CD4-positive, alpha-beta T cell treated with Interleukin-17A for 1 hour (primary cell): ENCODE measurements at places on chromosomes 4 and X.

- no peak for DNase-seq
Observed at GRCh38 chrX:9919632-9920172, 47.5 kb upstream of the CLDN34 start.

- no peak for DNase-seq
Observed at GRCh38 chrX:13110433-13111324, 66.3 kb upstream of the FAM9C start.

- DNase-seq: no peak
Observed at GRCh38 chr4:137890812-137891211, 351.3 kb downstream of the SLC7A11 start.

DNA sequence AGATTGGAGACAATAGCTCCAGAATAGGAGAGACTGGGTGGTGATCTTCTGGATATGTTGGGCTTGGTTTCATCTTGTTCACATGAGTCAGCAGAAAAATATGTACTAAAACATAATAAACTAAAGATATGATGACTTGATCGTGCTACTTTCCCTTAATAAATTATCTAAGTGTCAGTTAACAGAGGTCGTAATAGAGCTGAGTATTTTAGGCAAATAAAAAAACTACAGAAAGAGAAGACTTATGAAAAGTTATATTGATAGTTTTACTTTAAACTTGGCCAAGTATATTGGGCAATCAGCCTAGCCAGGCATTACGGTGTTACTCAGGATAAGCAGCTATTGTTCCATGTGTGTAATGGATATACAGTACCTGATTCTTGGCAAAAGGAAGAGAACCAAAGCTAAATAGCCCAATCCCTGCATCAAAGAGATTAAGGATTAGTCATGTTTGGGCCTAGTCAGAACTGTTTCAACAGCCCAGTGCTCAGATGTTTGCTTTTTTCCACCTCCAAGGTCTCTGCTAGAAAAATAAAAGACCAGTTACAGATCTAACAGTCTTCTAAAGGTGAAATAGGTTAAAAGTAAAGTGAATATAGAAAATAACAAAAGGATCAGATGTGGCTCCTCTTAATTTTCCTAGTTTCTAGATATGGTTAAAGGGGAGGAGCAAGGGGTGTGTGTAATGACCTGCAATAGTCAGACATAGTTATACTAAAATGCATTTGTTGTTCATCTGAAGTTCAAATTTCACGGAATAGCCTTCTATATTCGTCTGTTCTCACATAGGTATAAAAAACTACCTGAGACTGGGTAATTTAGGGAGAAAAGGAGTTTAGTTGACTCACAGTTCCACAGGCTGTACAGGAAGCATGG, 262.6 kb downstream of the ADGRL3 start:
- DNase-seq: no peak

DNA sequence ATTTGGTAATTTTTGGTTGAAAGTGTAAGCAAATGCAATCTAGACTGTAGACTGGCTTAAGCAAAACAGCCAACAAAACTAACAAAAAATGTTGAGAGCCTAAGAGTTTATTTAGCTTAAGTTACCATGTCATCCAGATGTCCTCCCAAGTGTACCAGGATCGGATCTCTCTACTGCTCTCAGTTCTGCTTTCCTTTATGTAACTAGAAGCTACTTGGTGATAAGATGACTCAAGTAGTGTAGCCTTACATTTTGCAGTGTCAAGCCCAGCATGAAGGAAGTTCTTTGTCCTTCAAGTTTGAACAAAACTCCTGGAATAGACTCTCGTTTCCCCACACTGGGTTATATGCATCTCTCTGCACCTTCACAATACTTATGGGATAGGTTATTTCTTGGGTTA, 1500.0 kb downstream of the STIM2 start:
- DNase-seq: no peak

- DNase-seq: no peak
Observed at GRCh38 chrX:41512394-41512793, 65.3 kb downstream of the NYX start.

GRCh38 chrX:129771266-129771995, 8.3 kb upstream of the SASH3 start:
- DNase-seq: peak; percentile 55

DNA sequence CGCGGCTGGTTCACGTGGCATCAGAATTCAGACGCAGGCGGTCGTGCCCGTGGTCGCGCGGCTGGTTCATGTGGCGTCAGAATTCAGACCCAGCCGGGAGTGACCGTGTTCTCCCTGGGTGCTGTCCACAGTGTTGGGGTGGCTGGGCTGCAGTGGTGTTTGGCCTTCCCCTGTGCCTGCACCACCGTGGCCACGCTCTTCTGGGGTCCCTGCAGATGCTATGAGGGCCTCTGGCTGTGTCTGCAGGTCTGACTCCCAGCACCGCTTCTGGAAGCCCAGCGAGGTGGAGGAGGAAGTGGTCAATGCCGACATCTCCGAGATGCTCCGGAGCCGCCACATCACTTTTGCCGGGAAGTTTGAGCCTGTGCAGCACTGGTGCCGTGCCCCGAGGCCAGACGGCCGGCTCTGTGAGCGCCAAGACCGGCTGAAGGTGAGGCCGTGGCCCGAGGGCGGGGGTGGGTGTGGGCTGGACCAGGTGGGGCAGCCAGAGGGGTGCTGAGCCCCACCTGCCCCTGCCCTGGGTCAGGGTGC, 26.4 kb downstream of the NKX1-1 start:
- DNase-seq: no peak

- DNase-seq: no peak
Observed at GRCh38 chrX:17052210-17052609, 105.8 kb downstream of the REPS2 start.

DNA sequence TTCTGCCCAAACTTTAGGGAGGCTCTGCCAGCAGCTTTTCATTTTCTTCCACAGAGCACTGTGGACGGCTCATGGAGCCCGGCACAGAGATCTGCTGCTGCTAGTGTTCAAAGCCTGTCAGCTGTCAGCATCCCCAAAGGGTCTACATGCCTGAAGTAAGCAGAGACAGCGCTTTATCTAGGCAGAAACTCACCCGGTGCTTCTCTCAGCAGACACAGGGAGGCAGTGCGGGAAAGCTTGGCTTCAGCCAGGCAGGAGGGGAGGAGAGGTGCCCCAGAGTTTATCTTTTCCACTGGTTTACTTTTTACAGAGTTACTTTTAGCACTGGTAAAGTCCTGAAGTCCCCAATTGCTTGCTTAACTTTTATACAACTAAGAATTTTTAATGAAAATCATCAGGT, 339.3 kb downstream of the NKX6-1 start:
- DNase-seq: no peak

- no peak for DNase-seq
Observed at GRCh38 chr4:4787421-4787820, 72.0 kb upstream of the MSX1 start.

- DNase-seq: no peak
Observed at GRCh38 chr4:15913631-15913970, 24.9 kb downstream of the FGFBP1 start.

GRCh38 chr4:105709081-105709450, 482 bp downstream of the GSTCD start:
- peak; percentile 26 for DNase-seq

DNA sequence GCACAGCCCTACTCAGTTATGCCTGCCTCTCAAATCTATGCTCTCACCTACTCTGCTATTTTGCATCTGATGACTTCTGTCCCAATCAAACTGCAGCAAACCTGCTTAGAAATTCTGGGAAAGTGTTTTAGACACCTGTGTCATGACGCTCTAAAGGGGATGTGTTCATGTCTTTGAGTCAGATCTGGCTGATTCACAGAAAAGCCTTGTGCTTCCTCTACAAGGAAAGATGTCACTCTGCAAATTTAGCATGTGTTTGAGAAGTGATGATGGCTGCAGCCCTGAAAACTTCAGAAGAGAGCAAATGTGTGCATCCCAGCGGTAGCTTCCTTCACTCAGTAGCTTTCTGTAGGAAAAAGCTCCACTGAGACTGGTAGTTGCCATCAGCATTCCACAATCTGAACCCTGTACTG, 235.4 kb downstream of the MGST2 start:
- DNase-seq: no peak
